ENCODE measurements at places on chromosomes 1 and 21.

DNA sequence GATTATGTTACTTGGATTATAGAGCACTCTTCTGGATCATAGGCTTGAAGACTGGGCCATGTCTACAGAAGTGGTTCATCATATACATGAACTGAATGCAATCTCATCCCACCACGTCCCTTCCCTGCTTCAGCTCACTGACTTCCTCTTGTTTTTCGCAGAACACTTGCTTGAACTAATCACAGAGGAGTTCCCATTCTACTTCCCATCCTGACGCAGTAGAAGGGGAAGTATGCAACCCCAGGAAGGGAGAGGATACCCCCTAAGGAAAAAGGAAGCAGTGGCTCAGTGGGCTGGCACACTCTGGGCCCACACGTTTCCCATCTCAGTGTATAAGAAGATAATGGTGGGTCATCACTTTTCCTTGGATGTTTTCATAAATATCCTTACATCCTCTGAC lies 36.2 kb downstream of the CASQ2 start:
- DNase-seq, result no peak

DNA sequence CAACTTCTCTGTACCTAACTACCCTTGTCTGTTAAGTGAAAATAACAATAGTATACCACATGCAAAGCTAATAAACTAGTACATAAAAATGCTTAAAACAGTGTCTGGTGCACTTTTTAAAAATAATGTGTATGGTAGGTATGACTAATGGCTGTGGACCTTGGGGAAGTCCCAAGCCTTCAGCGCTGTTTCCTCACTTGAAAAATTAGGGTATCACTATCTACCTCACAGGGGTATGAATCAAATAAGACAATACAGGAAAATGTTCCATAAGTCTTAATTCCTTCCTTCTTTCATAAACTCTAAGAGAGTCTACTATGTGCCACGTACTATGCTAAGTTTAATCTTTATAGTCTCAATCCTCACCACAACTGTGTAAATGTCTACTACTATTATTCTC lies 32.0 kb downstream of the EGLN1 start:
- no peak for DNase-seq

DNA sequence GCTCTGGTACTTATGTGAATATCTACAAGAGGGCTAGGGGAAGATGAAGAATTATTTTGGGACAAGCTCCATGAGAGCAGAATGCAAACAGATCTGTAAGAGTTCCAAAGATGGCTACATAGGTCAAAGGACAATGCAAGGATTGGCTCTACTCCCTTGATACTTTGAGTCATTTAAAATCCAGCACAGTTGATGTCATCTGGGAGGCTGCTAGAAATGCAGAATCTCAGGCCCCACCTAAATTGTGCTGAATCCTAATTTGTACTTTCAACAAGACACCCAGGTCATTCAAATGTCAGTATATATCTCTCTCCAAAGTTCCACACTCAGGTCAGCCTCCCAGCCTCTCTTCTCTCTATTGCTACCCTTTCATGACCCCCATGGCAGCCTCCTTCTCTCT lies 23.7 kb upstream of the TADA1 start:
- DNase-seq, result no peak

DNA sequence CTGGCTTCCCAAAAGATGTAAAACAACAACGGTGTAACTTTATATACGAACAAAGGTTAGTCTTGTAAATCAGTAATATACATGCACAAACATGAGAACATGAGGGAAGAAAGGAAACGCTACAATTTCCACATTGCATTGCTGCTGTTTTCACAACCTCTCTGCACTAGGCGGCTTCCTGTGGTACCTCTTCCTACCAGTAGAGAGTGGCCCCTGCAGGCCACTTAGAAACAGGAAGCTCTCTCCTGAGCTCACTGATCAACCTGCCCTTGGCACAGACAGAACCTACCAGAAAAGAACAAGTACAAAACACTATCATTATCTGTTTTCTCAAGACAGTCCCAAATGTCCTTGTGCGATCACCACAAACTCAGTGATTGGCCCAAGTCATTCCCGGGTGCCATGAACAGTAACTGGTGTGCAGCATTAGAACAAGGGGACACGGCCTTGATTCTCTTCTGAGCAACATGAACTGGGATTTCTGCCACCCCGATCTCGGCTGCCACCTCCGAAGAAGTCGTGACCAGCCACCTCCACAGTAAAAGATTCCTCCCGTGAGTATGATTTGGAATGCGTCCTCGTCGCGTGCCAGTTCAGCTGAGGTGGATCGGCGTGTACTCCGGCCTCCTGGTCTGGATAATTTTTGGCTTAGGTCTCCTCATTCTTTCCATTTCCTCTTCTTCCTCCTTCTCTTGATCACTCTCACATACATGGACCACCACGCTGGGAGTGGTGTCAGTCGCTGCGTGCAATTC lies 5.7 kb upstream of the KCNE1 start:
- DNase-seq, result no peak

- DNase-seq, result no peak
Measured at GRCh38 chr1:108877348-108878159, 769 bp downstream of the GPSM2 start.

- no peak for DNase-seq
Measured at GRCh38 chr1:91948097-91948496, 1.1 kb upstream of the BRDT start.

GRCh38 chr1:228038387-228039005 lies 31.7 kb downstream of the WNT3A start:
- DNase-seq, result peak; percentile 24

- no peak for DNase-seq
Measured at GRCh38 chr1:182765391-182765790, 24.2 kb upstream of the NPL start.

DNA sequence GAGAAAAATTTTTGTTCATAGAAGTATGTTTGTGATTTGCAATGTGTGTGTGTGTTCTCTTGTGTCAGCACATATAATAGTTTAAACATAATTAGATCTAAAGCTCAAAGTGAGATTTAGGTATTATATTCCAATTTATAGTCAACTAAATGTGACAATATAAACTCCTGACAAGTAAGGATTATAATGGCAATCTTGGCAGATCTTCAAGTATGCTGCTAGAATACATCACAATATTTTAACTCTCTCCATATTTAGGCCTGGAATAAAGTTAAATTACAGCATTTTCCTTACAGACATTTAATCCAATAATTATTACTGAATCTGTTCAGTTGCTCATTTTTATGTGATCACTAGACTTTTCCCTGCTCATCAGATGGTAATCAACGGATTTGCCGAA lies 65.8 kb downstream of the LYPLAL1 start:
- no peak for DNase-seq

DNA sequence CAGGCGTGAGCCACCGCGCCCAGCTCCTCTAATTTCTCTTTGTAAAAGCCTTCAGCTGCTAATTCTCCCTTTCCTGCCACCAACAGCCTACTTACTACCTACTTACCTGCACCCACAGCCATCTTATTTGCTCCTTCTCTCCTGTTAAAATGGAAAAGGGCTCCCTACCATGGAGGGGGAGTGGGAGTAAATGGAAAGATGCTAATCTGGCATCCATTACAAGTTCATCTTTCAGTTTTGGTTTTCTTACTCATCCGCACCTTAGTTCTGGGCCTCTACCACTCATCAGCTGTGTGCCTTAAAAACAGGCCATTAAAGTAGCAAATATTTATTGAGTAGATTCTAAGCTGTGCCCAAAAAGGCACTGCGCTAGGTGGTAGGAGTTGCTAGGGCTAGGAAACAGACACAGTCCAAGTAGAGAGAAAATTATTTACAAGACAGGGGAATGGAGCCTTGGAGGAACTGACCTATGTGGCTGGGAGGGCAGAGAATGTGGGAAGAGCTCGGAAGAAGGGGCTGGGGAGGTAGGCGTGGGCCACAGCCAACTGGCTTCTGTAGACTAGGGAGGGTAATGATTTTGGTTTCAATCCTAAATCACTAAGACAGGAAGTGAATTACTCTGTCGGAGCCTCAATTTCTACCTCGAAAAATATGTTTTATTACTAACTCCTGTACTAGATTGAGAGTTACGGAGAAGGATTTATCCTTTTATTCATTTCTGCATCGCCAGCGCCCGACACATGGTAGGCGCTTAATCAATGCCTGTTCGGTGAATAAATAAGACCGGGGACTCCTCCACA lies 685 bp upstream of the DDI2 start:
- DNase-seq, result peak; percentile 57

GRCh38 chr1:3570066-3570986 lies 41.0 kb downstream of the MEGF6 start:
- no peak for DNase-seq

- DNase-seq, result no peak
Measured at GRCh38 chr1:147167365-147167764, 4.9 kb downstream of the PRKAB2 start.

- no peak for DNase-seq
Measured at GRCh38 chr1:25804244-25804963, 4.4 kb downstream of the SELENON start.

DNA sequence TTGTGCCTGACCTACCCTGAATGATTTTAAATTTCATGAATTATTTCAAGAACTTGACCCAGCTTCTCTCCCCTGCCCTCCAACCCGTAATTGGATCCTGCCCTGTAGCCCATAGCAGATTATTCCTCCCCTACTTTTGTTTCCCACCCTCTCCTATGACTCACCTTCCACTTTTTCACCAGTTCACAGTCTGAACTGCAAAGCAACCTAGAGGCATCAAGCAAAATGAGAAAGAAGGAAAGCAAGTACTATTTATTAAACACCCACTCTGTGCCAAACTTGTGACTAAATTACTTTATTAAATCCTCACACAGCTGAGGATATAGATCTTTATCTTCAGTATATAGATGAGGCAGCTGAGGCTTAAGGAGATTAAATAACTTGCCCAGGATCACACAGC lies 20.7 kb upstream of the IKBKE start:
- no peak for DNase-seq

GRCh38 chr1:51564124-51564523 lies 45.1 kb upstream of the EPS15 start:
- no peak for DNase-seq

DNA sequence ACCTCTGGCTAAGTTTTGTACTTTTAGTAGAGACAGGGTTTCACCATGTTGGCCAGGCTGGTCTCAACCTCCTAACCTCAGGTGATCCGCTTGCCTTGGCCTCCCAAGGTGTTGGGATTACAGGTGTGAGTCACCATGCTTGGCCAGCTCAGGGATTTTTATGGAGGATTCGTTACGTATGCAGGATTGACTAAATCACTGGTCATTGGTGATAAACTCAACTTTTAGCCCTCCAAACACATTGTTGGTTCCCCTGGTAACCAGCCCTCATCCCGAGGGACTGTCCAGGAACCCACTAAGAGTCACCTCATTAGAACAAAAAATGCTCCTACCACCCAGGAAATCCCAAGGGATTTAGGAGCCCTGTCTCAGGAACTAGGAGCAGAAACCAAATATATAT lies 40.4 kb downstream of the ST3GAL3 start:
- DNase-seq, result no peak

DNA sequence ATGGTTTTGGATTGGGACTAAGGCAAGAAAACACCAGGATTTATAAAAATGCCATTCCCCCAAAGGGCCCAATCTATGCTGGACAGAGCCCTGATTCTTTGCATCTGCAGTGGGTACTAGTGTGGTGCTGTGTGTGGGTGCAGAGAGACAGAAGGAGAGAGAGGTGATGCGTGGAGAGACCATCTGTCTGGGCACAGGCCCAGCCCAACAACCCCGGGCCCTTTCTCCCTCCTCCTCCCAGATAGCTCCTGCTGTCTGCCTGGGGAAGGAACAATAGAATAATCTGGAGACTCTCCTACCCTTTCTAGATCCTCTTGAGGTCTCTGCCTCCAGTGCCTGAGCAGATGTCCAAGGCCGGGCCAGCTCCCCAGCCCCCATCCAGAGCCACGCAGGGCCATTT lies 15.1 kb downstream of the KIAA1614 start:
- DNase-seq, result no peak

DNA sequence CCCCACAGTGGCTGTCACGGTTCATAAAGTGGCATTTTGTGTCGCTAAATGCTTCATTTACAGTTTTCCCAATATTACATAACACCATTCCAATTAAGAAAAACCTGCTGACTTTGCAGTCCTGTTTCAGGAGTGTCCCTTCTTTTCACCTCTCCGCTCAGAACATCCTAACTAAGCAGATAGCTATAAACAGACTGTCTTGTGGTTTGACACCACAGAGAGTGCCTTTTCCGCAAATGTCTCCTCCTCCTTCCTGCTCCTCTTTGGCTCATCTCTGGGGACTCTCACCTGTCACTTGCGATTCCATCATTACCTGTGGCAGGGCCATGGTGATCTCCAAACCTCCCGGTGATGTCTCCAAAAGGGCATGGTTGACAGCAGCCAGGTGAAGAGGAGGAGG lies 119.0 kb downstream of the CNIH3 start:
- no peak for DNase-seq

DNA sequence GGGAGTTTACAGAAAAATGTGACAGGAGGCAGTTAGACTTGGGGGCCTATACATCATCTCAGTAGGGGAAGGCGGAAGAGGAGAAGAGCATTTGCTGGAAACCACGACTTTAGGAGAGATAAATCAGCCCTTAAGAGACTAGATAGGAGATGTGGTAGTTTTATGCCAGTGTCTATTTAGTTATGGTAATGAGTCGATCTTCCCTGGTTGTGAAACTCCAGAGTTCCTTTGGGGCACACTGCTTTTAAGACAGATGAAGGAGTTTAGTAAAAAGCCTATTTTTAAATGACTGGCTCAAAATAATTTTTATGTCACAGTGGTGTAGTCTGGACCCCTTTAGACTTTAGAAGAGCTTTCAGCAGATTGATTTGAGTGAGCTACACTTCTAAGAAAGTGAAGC lies 7.8 kb downstream of the PGM1 start:
- DNase-seq, result no peak

GRCh38 chr1:147267711-147268110 lies 25.2 kb downstream of the CHD1L start:
- no peak for DNase-seq

DNA sequence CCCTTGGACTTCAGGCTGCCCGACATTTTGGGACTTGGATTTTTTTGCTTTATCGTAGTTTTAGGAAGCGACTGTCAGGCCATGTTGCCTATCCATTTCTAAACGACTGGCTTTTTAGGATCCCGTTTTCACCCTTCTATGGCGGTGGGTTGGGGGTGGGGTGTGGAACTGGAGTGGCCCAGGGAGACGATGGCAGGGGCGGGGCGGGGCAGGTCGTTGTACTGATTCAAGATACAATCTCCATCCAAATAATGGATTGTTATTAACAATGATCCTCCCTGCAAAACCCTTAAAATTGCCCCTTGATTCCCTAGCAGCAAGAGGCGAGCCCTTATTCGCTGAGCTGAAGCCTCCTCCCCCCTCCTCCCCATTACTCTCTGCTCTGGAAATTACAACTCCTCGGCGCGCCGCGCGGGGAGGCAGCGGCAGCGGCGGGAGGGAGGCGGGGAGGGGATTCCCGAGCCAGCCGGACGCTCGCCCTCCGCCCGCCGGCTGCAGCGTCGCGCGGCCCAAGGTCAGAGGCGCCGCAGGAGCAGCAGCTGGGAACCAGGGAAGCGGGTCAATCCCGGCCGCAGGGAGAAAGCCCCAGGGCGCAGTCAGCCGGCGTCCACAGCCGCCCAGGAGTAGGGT lies at the start of gene TRIM67:
TRIM67 (plus strand) TSS at position 392 of the 630 bp plus-strand sequence. CDS start 912 bp downstream, outside the sequence.
- peak; percentile 55 for DNase-seq
